Brain pericyte (primary cell): ENCODE measurements at places on chromosomes 11 and 22.
A peak's percentile ranks its signal among the peaks of the same experiment; 100 is the strongest.

GRCh38 chr11:65182258-65183170 is 786 bp downstream of the CAPN1 start:
- DNase-seq: no peak

DNA sequence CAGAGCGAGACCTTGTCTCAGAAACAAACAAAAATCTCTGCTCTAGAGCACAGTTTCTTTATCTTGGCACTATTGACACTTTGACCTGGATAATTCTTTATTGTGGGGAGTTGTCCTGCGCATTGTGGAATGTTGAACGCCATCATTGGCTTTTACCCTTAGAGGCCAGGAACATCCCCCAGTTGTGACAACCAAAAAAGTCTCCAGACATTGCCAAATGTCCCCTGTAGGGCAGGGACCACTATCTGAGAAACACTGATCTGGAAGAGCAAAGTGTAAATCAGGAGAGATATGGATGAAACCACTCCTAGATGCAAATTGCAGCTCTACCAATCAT is 4.8 kb upstream of the NF2 start:
- DNase-seq: no peak

GRCh38 chr11:31879681-31880080 is 68.6 kb upstream of the PAX6 start:
- no peak for DNase-seq

DNA sequence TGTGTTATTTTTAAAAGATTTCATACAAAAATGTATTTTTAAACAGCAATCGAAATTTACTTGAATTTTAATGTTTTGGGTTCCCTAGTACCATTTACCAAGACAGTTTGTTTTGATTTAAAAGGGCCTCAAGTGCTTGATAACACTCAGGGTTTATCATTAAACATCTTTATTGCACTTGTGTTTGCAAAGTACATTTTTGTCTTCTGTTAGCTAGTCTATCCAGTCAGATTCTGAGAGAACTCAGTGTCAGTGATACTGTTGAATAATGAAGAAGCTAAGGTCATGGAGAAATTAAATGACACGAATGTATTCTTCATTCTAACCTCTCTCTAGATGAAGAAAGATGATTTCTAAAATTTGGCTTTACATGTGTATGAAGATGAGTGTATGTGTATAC is 12.7 kb upstream of the SESN3 start:
- DNase-seq: no peak

- DNase-seq: no peak
Observed at GRCh38 chr11:115548878-115549528, 44.8 kb upstream of the CADM1 start.

GRCh38 chr22:28043266-28043665 is 124.2 kb upstream of the PITPNB start:
- no peak for DNase-seq

DNA sequence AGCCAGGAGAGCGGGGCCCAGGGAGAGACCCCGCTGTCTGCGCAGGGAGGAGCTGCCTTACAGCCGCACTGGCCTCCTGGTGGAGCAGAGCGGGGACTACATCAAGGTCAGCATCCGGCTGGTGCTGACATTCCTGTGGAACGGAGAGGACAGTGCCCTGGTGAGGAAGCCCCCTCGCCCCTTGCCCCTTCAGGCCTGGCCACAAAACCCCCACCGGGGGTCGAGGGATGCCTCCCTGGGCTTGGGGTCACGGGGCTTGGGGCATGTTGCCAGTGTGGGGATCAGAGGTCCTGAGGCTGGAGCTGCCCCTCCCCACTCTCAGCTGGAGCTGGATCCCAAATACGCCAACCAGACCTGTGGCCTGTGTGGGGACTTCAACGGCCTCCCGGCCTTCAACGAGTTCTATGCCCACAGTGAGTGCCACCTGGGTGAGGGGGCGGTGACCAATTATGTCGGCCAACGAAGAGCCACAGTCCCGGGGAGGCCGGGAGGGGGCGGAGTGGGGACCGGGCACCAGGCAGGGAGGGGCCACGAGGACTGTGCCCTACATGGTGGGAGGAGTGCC is 4.2 kb downstream of the MUC5B start:
- no peak for DNase-seq

DNA sequence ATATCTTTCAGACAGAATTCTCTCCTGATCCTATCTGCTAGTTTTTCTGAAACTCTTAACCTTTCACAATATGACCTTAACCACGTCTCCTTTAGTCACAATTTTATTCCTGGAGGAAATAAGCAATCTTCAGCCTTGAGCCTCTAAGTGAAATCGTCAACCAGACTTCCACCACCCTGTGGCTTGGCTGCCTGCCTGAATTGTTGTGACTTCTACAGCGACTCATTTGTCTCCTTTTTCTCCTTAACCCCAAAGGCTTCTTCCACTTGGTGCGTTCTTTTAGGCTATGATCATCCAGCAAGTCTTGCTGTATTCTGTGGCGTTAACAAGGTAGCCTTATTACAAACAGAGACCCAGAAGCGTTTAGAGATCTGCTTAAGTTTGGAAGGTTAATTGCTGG is 535.1 kb upstream of the ARHGAP42 start:
- DNase-seq: no peak

GRCh38 chr11:11842421-11843008 is 743 bp downstream of the USP47 start:
- DNase-seq: peak; percentile 57

DNA sequence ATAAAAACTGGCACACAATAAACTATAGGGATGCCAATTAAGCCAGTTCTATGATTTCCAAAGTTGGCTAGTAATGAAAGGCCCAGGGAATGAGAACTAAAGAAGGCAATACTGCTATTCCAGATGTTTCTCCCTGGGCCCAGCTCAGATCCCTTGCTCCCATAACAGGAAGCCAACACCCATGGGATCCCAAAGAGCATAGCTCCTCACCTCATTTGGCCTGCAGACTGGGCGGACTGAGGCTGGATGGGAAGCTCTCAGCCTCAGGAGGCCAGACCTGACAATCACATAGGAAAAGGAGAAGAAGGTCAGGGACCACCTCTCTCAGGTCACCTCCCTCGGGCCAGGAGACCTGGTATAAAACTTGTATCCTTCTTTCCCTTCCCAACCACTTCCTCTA is 5.3 kb downstream of the TBC1D10A start:
- no peak for DNase-seq

- DNase-seq: no peak
Observed at GRCh38 chr11:30938171-30938570, 352.0 kb upstream of the MPPED2 start.

- no peak for DNase-seq
Observed at GRCh38 chr11:72297828-72298227, 53.9 kb upstream of the PHOX2A start.

- DNase-seq: no peak
Observed at GRCh38 chr11:132519241-132519815, 1013.0 kb downstream of the OPCML start.

GRCh38 chr11:99246199-99246598 is 225.4 kb downstream of the CNTN5 start:
- DNase-seq: no peak

DNA sequence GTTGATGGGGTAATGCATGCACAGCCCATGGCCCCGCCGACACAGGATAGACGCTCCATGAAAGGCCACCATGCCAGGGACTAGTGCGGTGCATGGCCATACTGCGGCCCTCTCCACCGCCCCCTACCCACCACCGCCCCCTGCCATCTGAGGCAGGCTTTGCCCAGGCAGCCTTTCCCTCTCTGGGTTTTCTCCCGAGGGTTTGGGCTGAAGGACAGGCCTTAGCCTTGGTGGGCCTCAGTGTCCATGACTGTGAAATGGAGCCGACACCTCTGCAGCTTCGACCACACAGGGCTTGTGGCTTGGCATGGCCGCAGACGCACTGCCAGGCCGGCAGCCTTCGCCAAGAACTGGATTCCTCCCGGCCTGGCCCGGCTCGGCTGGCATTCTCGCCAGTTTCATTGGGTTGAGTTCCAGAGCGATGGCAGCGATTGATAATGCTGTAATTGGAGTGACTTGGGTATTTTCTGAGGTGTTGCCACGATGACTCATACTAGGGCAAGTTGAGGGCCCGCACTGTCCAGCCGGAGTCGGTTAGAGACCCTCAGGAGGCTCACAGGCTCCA is 111.3 kb downstream of the WNT7B start:
- DNase-seq: no peak

- DNase-seq: no peak
Observed at GRCh38 chr11:102306048-102306597, 11.2 kb upstream of the BIRC3 start.

GRCh38 chr22:20663137-20663828 is 110.6 kb upstream of the SERPIND1 start:
- DNase-seq: no peak

GRCh38 chr22:42725606-42726355 is 5.1 kb upstream of the A4GALT start:
- DNase-seq: no peak

DNA sequence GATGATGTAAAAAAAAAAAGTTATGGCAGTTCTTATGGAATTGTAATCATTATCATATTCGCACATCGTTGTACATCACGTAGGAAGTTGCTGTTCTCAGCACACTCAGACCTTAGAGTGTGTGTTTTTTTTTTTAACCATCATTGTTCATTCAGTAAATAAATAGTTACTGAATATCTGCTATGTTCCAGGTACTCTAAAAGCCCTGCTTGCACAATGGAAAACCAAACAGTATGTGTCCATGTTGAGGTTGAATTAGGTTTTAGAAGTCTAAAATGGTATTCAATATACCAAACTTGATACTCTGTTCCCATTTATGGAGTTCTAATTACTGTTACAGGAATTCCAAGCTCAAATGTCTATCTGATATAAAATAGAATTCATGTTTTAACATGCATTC is 41.2 kb downstream of the PDHX start:
- no peak for DNase-seq

- DNase-seq: no peak
Observed at GRCh38 chr11:134489728-134490127, 77.7 kb upstream of the B3GAT1 start.

GRCh38 chr22:20298803-20299745 is 20.8 kb downstream of the DGCR6L start:
- no peak for DNase-seq

DNA sequence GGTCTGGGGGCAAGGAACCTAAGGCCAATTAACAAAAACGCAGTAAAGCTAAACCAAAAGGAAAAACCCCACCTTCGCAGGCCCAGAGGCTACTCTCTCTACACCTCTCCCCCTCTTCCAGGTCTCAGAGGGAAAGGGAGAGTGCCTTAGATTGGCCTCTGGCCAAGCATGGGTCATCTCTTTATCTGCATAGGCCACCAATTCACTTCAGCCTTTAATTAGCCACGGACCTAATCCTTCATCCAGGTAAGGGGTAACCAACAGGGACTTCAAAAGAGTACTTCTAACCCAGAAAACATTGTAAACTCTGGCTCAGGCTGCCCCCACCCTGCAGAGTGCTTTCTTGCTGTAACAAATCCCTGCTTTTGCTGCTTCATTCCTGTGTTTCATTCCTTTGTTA is 9.4 kb downstream of the VSTM5 start:
- no peak for DNase-seq
